ENCODE measurements at places on chromosomes 6 and 20.
A peak's percentile ranks its signal among the peaks of the same experiment; 100 is the strongest.

GRCh38 chr6:168934660-168935627, 318.7 kb downstream of the THBS2 start:
- H3K27me3 ChIP-seq: no peaks in the 10 kb centered on the region
- no peak for DNase-seq
- no peaks in the 10 kb centered on the region for H3K4me1 ChIP-seq
- no peaks in the 10 kb centered on the region for H3K36me3 ChIP-seq
- H3K27ac ChIP-seq: no peak overlapping the region

DNA sequence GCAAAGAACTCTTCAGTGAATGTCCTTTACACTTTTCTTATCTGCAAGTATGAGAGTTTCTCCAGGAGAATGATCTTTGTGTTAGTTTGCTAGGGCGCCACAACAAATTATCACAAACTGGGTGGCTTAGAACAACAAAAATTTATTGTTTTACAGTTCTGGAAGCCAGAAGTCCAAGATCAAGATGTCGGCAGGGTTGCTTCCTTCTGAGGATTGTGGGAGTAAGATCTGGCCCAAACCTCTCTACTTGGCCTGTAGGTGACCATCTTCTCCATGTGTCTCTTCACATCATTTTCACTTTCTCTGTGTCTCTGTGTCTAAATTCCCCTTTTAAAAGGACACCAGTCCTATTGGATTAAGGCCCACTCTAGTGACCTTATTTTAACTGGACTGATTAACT, 103.0 kb downstream of the ADTRP start:
- H3K27ac ChIP-seq: no peak overlapping the region
- no peaks in the 10 kb centered on the region for H3K4me1 ChIP-seq
- H3K36me3 ChIP-seq: no peaks in the 10 kb centered on the region
- H3K4me3 ChIP-seq: no peak overlapping the region

DNA sequence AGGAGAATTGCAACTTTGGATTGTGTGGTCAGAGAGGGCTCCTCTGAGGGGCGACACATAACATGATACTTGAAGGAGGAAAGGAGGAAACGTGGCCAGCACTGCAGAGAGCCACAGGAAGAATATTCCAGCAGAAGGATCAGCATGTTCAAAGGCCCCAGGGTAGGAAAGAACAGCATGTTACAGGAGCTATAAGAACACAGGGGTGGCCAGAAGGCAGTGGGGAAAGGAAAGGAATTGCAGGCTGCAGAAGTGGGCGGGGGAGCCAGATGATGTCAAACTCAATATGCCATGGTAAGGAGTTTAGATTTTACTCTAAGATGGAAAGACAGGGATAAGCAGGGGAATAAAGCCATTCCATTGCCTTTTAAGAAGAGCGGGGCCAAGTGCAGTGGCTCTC, 30.7 kb downstream of the MGME1 start:
- no peak overlapping the region for H3K4me3 ChIP-seq
- H3K27me3 ChIP-seq: no peaks in the 10 kb centered on the region
- no peaks in the 10 kb centered on the region for H3K36me3 ChIP-seq
- no peak overlapping the region for H3K27ac ChIP-seq
- no peaks in the 10 kb centered on the region for H3K4me1 ChIP-seq

DNA sequence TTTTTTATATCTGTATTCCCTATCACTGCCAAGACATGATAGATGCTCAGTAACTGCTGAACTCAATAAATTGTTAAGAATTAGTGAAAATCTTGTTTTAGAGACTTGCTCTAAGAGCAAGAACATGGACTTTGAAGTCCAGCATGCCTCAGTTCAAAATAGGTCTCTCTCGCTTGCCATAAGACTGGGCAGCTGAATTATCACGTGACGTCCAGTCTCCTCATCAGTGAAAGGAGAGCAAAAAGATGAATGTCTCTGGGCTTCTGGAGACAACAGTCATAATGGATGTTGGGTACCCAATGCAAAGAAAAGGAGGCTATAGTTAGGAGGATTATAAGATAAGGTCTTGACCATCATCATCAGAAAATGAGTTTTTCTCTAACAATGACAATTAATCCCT, 82.1 kb downstream of the IYD start:
- H3K4me3 ChIP-seq: no peak overlapping the region
- no peaks in the 10 kb centered on the region for H3K36me3 ChIP-seq
- H3K4me1 ChIP-seq: no peaks in the 10 kb centered on the region
- no peaks in the 10 kb centered on the region for H3K27me3 ChIP-seq

DNA sequence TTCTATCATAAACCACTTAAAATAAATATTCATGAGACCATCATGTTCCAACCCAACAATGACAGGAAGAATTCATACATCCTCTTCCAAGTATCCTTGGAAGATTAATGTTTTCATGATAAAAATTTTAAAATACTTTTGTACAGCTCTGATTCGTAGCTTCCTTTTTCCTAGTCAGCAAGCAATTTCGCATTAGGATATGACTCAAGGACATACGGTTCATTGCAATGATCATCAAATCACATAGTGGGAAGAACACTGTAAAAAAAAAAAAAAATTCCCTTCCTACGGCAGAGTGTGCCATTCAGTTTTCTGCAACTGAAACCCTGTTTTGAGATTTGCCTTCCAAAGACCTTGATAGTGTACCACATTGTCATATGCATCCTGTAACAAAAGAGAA, 35.3 kb upstream of the GFOD1 start:
- no peak overlapping the region for H3K4me3 ChIP-seq
- DNase-seq: no peak
- H3K4me1 ChIP-seq: no peaks in the 10 kb centered on the region
- no peak overlapping the region for H3K27ac ChIP-seq
- no peaks in the 10 kb centered on the region for H3K36me3 ChIP-seq

- H3K4me1 ChIP-seq: no peaks in the 10 kb centered on the region
- no peak overlapping the region for H3K4me3 ChIP-seq
- no peak overlapping the region for H3K27ac ChIP-seq
- DNase-seq: no peak
- no peaks in the 10 kb centered on the region for H3K36me3 ChIP-seq
These were observed 12.2 kb downstream of the RBM24 start for GRCh38 chr6:17293395-17293794.

DNA sequence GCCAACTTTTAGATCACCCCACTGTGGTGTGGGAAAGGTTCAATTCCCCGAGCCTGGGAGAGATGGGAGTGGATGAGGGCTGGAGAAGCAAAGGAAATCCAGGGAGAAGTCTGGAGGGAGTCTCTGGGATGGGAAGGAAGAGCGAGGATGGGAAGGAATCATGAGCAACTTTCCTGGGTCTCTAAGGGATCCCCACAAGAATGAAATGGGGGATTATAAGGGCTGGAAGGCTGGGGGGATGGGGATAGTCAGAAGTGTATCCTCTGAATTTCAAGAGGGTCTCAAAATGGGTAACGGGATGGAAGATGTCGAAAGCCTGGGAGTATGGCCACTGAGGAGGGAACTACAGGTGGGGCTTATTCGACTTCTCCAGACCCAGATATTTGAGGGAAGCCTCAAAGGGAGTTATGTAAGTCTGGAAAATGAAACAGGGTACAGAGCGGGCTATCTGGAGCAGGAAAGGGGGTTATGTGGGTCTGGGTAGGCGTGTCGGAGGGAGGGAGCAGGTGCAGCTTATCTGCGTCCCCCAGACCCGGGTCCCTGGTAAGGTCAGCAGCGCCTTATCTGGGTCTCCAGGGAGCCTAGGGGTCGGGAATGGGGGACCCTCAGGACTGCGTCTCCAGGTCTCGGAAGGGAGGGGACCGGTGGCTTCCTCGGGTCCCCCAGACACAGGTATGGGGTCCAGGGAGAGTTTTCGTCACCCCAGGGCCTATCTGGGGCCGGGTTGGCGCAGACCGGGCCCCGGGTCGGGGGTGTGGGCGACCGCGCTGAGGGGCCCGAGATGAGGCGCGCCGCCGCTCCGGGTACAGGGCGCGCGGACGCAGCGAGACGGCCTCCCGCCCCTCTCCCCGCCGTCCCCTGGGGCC, 550 bp downstream of the PLAGL2 start:
- peak overlapping the region; percentile 94 for H3K4me3 ChIP-seq
- peak overlapping the region; percentile 91 for H3K27ac ChIP-seq
- H3K36me3 ChIP-seq: peaks cover 22% of the 10 kb centered on the region
- no peak for DNase-seq
- no peaks in the 10 kb centered on the region for H3K27me3 ChIP-seq

All from naive thymus-derived CD4-positive, alpha-beta T cell (primary cell).